ENCODE measurements at places on chromosomes 4 and X. TPM values are rescaled to one million over a fixed set of nuclear protein-coding genes. Genes with fewer than 3 reads are reported as not detected.

- DNase-seq = no peak
These were observed 702 bp upstream of the CDKN2AIP start for GRCh38 chr4:183443655-183444213.

GRCh38 chrX:119222932-119223331 is 13.2 kb upstream of the PGRMC1 start:
- no peak for DNase-seq

DNA sequence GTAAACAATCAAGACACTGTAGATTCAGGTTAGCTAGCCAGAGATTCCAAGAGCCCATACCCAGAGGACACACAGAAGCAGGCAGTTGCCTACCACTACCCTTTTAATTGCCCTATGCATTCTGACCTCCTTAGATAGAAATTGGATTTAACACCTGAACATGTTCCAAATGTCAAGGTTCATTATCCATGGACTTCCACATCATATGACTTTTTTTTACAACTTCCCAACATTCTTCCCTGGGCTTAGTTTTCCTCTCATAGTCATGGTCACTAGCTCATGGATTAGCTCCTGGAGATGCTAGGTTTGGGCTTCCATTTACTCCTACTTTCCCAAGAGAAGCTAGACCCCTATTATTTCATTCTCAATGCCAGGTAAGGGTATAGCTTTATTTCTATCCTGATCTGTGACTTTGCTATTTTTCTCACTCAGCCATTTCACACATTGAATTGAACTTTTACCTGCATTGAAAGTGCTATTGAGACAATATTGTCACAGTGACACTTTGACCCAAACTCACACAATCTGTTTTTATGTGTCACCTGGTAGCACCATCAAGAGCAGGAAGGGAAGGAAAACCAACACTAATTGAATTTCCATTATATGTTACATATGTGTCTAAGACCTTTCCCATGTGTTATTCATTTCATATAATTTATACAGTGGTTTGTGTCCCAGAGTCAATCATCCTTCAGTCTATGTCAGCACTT is 44.0 kb upstream of the PRKG2 start:
- DNase-seq = no peak

PAGE1 gene
- not detected for total RNA-seq

DNA sequence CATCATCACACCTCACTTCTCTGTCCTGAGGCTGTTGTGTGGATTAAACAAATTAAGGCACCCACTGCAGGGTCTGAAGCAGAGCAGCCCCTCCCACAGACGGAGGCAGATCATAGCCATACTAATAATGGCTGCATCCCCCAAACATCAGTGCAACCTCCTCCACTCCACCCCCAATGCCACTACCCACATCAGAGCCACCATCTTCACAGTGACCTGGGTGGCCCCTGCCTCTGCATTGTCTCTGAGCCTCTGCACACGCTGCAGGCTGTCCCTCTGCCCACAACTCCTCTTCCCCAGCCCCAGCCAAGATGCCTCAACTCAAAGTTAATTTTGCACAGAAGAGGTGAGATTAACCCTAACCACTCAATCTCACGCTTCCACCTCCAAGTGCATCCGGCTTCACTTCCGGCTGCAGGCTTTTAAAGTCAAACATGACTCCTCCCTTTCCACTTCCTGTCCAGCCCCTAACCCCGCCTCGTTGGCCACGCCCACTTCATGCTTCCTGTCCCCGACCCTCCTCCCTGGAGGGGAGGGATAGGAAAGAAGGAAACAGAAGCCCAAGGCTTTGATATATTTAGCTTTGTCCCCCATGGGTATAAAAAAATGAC is 22.7 kb downstream of the JAKMIP1 start:
- DNase-seq = no peak

DNA sequence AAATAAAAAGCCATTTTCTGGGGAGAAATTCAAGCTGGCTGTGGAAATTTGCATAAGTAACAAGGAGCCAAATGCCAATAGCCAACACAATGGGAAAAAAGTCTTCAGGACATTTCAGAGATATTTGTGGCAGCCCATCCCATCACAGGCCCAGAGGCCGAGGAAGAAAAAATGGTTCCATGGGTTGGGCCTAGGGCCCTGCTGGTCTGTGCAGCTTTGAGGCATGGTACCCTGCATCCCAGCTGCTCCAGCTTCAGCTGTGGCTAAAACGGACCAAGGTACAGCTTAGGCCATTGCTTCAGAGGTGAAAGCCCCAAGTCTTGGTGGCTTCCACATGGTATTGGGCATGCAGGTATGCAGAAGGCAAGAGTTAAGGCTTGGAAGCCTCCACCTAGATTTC is 14.2 kb upstream of the IL9R start:
- no peak for DNase-seq

DNA sequence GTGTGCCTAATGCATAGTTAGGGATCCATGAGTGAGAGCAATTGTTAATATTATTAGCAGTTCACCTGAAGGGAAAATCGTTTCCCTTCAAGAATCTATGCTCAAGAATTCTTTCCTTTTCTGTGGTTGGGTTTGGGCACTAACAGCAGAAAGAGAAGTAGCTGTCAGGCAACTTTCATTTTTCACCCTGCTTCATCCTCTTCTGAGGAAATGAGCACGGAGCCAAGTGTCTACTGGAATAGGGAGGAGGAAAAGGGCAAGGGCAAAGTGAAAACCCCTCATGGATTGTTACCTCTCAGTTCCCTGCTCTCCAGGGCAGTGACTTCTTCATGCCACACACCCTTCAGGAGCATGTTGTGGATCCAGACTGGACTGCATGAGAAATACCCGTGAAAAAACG is 2.6 kb upstream of the HPGDS start:
- no peak for DNase-seq
